NCI-H2227 treated with DMSO at 0.1 percent for 48 hours (cell line): ENCODE measurements at places on chromosomes 7 and 10.

DNA sequence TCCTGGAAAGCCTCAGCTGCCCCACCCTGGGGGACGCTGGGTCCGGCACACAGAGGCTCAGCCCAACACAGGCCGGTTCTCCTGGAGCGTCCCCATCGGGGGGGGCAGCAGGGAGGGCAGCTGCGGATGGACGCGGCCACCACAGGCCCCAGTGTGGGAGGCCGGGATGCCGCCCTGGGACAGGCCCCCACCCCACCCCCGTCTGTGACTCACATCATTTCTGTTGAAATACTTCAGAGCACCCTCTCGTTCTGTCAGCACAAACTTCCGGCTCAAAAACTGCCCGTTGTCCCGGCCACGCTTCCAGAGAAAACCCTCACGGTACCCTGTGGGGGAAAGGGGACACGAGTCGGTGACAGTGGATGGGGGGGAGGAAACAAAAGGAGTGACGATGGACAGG is 28.5 kb downstream of the GET4 start:
- no peak for DNase-seq

DNA sequence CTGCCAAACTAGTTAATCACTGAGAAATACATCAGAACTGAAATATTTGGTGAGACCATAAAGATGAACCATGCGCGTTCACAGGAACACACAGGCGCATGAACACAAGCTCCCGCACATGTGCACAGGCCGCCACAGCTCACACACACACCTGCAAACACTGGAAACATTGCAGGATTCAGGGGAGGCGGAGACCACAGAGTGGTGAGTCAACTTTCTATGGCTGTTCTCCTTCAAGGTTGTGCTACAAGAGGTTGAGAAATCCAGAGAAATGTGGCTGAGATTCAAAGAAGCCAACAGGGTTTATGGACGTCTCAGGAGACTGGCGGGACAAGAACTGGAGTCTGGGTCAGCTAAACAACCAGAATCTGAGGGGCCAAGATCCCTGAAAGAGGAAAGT is 17.8 kb downstream of the ESYT2 start:
- no peak for DNase-seq

GRCh38 chr7:157811946-157812345 is 475.1 kb downstream of the DNAJB6 start:
- no peak for DNase-seq

GRCh38 chr10:73865107-73865458 is 9.3 kb downstream of the CAMK2G start:
- no peak for DNase-seq

- DNase-seq: no peak
These were observed 103.1 kb downstream of the ANK3 start for GRCh38 chr10:60286559-60286958.

- DNase-seq: no peak
These were observed 99.1 kb downstream of the OSBPL3 start for GRCh38 chr7:24880886-24881285.
